ENCODE measurements at places on chromosomes 2 and 18.

DNA sequence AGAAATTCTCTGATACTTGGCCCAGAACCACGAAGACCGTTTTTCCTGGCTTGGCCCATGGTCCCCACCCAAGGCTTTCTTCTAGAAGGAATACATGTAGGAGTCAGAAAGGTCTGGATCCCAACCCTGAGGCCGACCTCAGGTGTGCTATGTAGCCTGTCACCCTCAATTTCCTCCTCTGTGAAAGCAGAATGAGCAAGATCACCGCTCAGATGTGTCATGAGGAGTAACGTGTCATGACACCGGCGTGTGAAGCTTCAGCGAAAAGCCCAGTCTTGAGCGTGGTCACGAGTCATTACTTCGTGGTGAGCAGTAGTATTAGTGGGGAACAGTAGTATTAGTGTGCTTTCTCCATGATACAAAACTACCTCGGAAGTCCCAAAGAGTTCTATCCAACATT is 103.4 kb downstream of the ALPK2 start:
- no peak for DNase-seq

GRCh38 chr18:41096504-41096903 is 858.5 kb upstream of the PIK3C3 start:
- no peak for DNase-seq

GRCh38 chr2:71631411-71631931 is 178.1 kb downstream of the DYSF start:
- DNase-seq, result no peak

- peak; percentile 52 for DNase-seq
These were observed 190.7 kb downstream of the CDCA7 start for GRCh38 chr2:173545364-173545763.

DNA sequence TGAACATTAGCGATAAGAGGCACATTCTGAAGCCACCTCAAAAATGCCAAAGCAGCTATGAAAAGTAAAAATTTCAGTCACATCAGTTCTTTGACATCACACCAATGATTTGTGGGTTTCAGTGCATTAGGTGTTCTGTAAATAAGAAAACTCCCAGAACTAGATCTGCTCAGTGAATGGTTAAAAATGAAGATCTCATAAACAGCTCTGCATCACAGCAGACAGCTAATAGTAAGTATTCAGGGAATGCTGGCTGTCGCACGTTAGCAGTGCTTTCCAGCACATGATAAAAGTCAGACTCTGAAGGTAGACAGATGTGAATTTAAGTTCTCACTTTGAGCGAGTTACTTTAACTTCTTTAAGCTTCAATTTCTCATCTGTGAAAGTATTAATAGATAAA is 154.9 kb downstream of the SATB2 start:
- no peak for DNase-seq

DNA sequence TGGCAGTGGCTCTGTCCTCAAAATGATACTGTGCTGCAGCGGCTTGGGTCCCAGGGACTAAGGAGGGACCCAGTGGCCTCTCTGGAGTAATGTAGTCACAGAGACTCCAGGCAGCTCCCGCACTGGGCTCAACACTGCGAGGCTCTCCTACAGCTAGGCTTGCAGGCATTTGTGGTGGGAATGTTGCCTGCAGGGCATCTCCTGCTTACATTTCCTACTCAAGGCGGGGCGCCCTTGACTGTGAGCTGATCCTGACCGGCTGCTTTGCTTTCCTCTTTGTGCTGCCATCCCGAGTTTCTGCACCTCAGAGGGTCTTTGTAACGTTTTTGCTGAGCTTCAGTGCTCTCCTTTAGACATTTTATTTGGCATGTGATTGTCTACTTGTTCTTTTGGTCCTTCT is 177.4 kb upstream of the FN1 start:
- no peak for DNase-seq

GRCh38 chr2:161172901-161173540 is 12.8 kb downstream of the TANK start:
- no peak for DNase-seq

DNA sequence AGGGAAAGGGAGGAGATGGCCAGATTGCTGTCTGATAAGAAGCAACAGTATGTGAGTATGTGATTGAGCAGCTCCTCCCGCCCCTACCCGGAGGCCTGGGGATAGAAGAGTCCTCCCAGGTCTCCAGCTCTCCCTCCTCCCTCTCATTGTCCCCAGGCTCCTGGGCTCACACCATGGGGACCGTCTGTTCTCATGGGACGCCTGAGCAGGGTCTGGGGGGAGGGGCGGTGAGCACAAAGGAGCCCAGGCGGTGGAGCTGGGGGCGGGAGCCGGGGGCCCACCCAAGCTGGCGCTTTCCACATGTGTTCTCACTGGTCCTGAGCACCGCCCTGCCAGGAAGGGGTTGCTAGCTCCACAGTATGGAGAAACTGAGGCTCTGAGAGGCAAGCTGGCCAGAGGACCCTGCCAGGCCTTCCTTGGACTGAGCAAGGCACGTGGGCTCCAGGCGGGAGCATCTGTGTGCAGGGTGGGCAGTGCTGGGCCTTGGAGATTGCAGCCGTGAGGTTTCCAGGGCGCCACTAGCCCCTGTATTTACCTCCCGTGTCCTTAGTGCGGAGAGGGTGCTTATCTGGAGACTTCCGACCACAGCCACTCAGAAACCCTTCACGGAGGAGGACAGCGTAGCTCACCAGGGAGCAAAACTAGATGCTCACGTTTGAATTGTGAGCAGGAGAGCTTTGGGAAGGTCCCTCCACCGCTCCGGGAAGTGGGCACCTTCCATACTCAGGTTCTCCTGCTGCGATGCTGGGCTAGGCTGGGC is 37.4 kb downstream of the PDIA6 start:
- DNase-seq, result no peak

DNA sequence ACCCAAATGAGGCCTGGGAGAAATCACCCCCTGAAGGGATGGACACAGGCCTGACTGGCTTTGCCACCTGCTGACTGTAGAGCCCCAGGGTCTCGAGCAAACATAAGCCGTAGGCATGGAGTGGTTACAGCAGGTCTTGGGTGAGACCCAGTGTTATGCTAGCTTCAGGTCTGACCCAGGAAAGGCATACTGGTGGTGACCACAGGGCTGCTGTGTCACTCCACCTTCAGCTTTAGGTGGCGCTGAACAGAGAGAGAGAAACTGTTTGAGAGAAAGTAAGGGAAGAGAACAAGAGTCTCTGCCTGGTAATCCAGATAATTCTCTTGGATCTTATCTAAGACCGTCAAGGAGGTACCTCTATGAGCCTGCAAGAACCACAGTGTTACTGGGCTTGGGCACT is 1544.2 kb upstream of the TMEFF2 start:
- DNase-seq, result no peak

DNA sequence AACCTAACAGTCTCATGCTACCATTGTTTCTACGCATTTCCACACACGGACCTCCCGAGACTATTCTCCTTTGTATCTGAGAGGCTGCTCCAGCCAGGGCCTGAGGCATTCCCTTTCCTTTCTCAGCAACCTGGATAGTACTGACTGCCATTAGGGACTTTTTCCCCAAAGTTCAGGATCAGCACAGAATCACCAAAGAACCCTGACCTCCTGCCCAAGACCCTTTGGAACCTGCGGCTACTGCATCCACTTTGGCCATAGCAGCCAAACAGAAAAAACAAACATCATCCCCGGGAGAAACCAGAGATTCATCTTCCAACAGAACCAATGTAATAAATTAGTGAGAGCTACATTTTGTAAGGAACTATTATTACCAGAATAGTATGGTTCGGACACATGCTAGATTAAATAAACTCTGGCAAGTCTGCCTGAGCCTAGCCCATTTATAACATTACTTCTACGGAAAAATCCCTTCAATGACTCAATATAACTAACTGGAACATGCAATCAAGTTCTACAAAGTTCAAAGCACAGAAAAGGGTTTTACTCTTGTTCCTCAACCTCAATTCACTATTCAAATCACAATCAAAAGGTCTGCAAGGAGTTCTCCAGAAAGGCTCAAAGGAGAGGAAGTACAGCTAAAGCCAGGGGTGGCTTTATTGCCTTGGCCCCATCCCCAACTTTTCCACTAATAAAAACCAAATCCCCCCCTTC is 51.8 kb downstream of the LPIN2 start:
- no peak for DNase-seq

- DNase-seq, result no peak
These were observed 15.8 kb downstream of the GKN2 start for GRCh38 chr2:68936889-68937288.

- DNase-seq, result no peak
These were observed 39.6 kb downstream of the EMX1 start for GRCh38 chr2:72956936-72957335.

- no peak for DNase-seq
These were observed 25.7 kb downstream of the HJURP start for GRCh38 chr2:233828546-233829192.

- no peak for DNase-seq
These were observed 1.7 kb upstream of the QPCT start for GRCh38 chr2:37342591-37343220.

DNA sequence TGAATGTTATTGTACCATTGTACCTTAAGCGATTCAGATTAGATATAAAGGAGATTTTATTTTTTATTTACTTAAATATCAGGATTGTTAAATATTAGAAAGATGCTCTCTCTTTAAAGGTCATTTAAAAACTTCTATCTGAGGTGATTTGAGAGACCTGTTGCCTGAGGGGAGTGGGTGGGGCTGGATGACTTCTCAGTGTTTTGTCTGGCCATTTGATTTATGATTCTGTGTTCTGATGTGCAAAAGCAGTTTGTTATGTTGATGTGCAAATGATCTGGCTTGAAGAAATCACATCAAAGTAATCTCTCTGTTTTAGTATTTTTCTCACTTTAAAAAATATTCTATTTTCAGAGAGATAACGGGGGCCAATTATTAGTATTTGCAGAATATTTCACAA is 370.8 kb downstream of the NUP35 start:
- DNase-seq, result no peak

DNA sequence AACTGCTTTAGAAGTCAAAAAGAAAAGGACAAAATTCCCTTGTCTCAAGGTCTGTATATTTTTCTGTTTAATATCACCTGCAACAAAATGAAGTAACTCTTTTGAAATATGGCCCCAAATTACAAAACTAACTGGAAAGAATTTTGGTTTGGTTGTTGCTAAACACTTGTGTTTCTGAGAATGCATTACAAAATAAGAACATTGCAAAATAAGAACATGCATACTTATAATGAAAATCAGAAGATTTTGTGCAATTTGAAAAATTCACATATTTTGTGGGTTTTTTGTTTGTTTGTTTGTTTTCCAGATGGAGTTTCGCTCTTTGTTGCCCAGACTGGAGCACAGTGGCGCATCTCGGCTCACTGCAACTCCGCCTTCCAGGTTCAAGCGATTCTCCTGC is 21.8 kb downstream of the NDUFB3 start:
- DNase-seq, result no peak

DNA sequence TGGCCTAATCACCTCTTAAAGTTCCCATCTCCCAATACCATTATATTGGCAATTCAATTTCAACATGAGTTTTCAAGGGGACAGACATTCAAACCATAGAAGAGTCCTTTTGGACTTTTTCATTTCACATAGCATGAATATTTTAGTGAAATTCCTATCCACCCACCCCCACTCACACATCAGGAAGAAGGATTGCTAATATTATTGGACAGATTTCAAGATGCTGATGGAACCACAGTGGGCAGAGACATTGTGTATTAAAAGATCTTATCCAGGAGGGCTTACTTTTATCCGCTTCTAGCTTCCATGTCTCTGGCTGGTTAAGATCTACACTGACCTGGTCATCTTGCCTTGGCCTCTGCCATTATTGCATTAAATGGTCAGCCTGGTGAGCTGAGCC is 297.4 kb upstream of the ACVR2A start:
- DNase-seq, result no peak

DNA sequence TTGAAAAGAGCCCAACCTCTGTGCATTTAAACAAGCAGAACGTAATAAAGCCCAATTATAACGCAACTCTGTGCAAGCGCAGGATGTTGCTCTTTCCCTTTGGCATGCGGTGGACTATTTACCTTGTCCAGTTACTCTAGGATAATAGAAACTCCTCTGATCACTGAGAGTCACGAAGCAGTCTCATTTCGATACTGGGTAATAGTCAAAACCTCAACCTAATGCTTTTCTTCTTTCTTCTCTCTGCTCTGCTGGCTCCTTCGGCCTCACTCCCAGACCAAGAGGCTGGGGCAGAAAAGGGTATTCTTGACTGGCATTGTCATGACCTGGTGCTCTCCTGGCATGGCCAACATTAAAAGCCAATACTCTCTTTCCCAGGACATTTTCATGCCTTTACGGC is 89.7 kb upstream of the GCFC2 start:
- no peak for DNase-seq

DNA sequence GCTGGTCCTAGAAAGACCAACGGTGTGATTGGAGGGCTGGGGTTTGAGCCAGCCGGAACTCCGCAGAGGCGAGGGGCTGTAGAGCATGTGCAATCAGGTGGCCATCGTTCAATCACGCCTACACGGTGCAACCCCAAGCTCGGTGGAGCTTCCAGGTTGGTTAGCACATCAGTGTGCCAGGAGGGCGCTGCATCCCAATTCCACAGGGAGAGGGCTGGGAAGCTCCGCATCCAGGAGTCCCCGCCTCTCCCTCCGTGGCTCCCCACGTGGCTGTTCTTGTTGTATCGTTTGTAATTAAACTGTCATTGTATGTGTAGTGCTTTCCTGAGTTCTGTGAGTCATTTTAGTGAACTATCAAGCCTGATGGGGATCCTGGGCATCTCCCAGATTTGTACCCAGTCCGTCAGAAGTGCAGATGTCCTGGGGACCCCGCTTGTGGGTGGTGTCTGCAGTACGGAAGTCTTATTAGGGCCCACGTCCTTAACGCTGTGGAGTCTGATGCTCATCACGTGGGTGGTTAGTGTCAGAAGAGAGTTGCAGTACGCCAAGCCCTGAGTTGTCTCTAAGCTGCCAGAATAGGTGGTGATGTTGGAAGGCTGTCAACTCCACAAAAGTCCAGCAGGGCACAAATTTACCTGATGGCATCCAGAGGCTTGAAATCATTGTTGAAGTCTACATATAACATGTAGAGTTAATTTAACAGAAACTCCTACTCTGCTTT is 20.6 kb upstream of the AMMECR1L start:
- DNase-seq, result no peak

- no peak for DNase-seq
These were observed 40.4 kb upstream of the RASGRP3 start for GRCh38 chr2:33436083-33436482.

DNA sequence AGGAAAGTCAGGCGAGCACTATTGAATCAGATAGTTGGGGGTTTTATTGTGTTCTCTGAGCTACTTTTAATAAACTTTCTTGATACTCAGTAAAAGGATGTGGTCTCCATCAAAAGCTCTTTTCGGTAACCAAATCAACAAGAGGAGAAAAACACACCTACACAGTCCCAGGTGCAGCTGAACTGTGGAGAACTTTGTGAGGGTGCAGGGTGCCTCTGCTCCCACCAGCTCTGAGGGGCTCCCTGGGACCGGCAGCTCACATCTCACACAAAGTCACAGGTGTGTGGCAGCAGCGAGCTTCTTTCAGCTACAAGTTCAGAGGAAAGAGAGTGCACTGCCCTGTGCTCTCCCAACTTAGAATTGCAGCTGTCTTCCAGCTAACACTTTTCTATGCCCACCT is 650.4 kb downstream of the RNF144A start:
- no peak for DNase-seq

DNA sequence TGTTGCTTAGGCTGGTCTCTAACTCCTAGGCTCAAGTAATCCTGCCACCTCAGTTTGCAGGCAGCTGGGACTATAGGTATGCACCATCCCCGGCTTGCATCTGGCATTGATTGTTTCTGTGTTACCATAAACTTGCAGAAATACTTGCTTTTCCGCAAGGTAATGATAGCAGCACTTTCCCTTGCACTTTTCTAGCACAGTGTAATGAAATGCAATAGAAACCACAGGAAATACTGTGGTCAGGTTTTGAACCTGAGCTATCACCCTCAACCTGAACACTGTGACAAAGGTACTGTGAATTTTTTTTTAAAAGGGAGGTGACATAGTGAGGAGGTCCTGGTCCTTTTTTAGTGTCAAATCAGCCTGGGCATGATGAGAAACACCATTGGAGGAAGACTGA is 38.3 kb downstream of the DHRS9 start:
- no peak for DNase-seq

Data from LoVo (cell line).